SJSA1 (cell line): ENCODE measurements at places on chromosomes 7 and 10. TPM values are rescaled to one million over a fixed set of nuclear protein-coding genes. Genes with fewer than 3 reads are reported as not detected.

DNA sequence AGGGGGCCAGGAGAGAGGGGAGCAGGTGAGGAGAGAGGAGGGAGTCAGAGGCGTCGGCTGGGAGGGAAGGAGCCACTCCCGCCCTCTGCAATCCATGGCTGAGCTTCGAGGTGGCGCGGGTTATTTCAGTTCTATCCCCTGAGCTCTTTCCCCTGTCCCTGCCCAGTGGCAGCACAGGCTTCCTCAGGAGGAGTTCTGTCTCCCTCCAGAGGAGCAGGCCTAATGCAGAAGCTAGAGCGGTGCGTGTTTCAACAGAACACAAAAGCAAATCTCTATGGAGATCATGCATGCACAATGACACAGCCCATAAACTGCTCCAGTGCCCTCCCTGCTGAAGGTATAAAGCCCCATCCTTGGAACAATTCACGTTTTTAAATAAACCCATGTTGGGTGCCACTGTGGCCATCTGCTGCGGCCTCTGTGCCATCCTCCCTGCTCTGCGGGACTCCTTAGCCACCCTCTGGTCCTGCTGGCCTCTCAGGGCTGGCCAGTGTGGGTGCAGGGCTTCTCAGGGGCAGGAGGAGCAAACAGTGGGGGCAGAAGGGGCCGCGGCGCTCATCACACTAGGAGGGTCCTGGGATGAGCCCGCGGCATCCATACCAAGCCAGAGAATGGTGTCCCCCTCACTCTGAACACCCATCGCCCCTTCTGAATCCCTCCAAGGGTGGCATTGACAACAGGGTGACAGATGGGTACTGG is 192.6 kb upstream of the LYZL2 start:
- H3K4me3 ChIP-seq = no peak overlapping the region
- H3K36me3 ChIP-seq = no peaks in the 10 kb centered on the region
- H3K27me3 ChIP-seq = no peaks in the 10 kb centered on the region
- no peak overlapping the region for H3K27ac ChIP-seq

The CXCL12 gene
- total RNA-seq = not detected in 2 replicates

- no peak for DNase-seq
- H3K4me3 ChIP-seq = no peak overlapping the region
- peaks cover 7% of the 10 kb centered on the region; the same call in 1 of the 2 replicates for H3K4me1 ChIP-seq
- H3K27me3 ChIP-seq = no peaks in the 10 kb centered on the region
- H3K36me3 ChIP-seq = no peaks in the 10 kb centered on the region
- H3K27ac ChIP-seq = no peak overlapping the region
These were observed 525.2 kb downstream of the LRMDA start for GRCh38 chr10:75956624-75957023.

GRCh38 chr7:116740755-116741462 is 68.9 kb downstream of the MET start:
- H3K4me3 ChIP-seq = no peak overlapping the region
- H3K27ac ChIP-seq = no peak overlapping the region
- H3K27me3 ChIP-seq = peaks cover 3% of the 10 kb centered on the region
- no peaks in the 10 kb centered on the region for H3K4me1 ChIP-seq
- peaks cover 2% of the 10 kb centered on the region; the same call in 1 of the 2 replicates for H3K36me3 ChIP-seq
- DNase-seq = no peak

DNA sequence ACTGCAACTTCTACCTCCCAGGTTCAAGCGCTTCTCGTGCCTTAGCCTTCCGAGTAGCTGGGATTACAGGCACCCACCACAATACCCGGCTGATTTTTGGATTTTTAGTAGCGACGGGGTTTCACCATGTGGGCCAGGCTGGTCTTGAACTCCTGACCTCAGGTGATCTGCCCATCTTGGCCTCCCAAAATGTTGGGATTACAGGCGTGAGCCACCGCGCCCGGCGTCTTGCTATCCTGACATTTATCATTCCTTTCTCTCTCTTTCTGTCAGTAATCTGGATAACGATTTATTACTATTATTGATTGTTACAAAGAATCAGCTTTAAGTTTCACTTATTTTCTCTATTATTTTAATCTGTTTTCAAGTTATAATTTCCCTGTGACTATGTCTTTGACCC is 548.4 kb downstream of the CNTNAP2 start:
- H3K27ac ChIP-seq = no peak overlapping the region
- no peaks in the 10 kb centered on the region for H3K4me1 ChIP-seq

GRCh38 chr7:66696774-66697191 is 43.8 kb upstream of the RABGEF1 start:
- no peak overlapping the region for H3K27ac ChIP-seq
- no peaks in the 10 kb centered on the region for H3K27me3 ChIP-seq
- no peak overlapping the region for H3K4me3 ChIP-seq
- no peaks in the 10 kb centered on the region for H3K4me1 ChIP-seq
